ENCODE measurements at places on chromosomes 4 and X.

GRCh38 chr4:80219301-80220025 lies 22.2 kb downstream of the PRDM8 start:
- DNase-seq, result no peak

- no peak for DNase-seq
Measured at GRCh38 chrX:39830414-39830813, 267.3 kb downstream of the BCOR start.

DNA sequence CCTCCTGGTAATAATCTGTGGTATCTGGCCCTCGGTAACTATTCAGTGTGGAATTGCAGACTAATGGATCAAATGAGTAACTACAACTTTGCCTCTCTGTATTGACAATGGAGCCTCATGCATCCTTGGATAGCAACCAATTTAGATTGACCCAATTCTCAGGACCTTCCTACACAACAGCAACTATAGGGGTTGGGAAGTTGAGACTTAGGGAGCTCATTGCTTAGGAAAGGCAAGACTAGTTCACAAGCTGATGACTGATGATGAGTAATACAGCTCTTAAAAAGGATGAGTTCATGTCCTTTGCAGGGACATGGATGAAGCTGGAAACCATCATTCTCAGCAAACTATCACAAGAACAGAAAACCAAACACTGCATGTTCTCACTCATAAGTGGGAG lies 47.5 kb upstream of the KLHL13 start:
- no peak for DNase-seq

DNA sequence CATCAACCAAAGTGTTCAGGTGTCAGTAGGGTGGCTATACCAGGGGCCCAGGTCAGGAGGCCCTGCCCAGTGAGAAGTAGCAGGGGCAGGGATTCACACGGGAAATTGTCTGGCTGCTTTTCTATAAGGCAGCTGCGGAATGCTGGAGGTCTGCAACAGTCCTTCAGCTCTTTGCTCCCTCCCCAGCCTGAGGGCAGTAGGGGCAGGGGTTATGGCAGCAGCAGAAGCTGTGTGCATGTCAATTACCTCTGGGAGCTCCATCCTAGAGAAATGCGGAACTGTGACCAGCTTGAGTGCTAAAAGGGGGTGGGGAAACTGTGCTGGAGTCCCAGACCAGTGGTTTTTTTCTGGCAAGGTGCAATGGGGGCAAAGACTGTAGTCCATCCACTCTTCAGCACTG lies 810.4 kb downstream of the PCDH7 start:
- DNase-seq, result no peak

GRCh38 chr4:141037446-141037845 lies 95.8 kb downstream of the RNF150 start:
- no peak for DNase-seq
